ENCODE measurements at places on chromosomes 5 and 9.

- DNase-seq: no peak
These were observed 381.6 kb downstream of the EFNA5 start for GRCh38 chr5:107289030-107289714.

- DNase-seq: peak; percentile 14
These were observed 71.9 kb downstream of the TSPAN17 start for GRCh38 chr5:176719113-176719739.

DNA sequence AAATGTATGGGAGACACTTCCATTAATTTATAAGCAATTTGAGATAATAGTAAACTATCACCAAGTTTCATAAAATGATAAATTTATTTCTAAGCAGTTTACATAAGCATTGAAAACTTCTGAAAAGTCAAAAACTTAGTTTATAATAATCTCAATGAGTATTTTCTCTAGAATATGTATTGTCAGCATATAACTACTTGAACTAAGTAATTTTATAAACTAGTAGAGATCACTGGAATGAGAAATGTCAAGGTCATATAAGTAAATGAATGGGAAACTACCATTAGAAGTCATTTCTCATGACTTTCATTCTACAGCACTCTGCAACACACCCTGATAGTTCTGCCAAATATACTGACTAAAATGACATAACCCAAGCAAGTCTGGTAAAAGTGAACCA lies 3.4 kb downstream of the TBCA start:
- no peak for DNase-seq

GRCh38 chr5:108315829-108316228 lies 66.1 kb downstream of the FBXL17 start:
- DNase-seq: no peak

DNA sequence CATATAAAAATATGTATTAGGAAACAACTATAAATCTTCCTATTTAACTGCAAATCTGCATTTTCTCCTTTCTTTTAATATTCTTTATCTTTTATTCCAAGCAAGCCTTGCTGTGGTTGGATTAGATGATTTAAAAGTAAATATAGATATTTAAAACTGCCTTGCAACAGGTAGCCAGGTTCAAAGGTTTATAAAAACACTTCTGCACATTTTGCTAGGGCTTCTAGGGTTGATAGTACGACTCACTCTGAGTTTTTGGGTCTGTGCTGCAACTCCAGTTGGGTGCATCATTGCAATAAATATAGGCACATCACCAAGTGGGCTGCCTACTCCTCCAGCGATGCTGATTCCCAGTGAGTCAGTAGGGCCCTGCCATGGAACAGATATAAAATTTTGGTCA lies 167.7 kb downstream of the MPDZ start:
- DNase-seq: no peak

- DNase-seq: no peak
These were observed 78.9 kb downstream of the PARP8 start for GRCh38 chr5:50745221-50745910.

- DNase-seq: no peak
These were observed 8.7 kb downstream of the NREP start for GRCh38 chr5:111748304-111748763.

DNA sequence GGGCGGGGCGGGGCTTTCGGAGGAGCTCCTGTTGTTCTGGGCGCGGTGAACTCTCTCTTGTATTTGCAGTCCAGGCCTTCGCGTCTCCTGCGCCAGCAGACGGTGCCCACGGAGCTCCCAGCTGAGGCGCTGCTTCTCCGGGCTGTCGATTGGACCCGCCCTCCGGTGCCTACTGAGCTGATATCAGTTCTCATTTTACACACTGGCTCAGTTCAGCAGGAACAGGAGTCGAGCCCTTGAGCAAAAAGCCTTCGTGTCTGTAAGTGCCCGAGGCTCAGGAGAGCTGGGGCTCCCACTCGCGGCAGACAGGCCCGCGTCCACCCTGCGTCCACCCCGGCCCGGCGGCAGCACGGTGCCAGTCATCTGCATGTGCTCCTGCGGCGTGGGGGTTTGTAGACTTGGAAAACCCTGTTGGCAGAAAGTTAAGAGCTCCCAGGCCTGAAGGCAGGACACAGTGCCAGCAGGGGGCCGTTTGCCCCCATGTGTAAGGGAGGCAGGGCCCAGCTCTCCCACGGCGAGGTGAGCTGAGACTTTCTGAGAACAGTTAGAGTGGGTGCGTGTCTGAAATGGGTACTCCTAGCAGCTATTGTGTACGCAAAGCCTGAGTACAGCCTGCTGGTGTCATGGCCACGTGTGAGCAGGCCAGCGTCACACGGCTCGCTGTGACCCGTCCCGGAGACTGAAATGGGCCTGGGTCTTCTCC lies 231.5 kb downstream of the FANCC start:
- no peak for DNase-seq

- no peak for DNase-seq
These were observed 1.3 kb downstream of the RAI14 start for GRCh38 chr5:34657274-34657921.

- DNase-seq: no peak
These were observed 6.9 kb upstream of the PDLIM4 start for GRCh38 chr5:132250547-132250946.

GRCh38 chr9:89323390-89323789 lies 5.1 kb downstream of the SECISBP2 start:
- DNase-seq: no peak

DNA sequence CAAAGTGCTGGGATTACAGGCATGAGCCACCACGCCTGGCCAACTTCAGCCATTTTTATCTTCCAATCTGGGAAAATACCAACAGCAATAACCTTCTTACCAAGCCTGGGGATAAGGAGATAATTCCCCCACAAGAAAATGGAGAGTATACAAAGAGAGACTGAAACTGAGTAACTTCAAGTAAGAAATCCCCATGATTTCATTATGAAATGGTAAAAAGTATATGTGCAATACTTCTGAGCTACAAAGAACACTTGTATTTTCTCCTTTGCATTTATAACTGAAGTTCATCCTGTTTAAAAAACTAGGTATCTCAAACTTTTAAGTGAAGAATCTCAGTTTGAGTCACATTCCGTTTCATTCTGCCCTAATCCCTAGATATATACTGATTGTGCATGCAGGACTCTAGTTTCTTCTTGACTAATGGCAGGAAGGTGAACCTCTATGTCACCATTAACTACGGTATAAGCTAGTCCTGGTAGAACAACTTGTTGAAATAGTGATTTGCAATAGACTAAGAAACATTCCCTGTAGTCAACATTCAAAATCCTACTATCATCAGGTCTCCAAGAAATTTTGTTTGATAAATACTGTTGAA lies 2071.4 kb downstream of the MAT2B start:
- no peak for DNase-seq

DNA sequence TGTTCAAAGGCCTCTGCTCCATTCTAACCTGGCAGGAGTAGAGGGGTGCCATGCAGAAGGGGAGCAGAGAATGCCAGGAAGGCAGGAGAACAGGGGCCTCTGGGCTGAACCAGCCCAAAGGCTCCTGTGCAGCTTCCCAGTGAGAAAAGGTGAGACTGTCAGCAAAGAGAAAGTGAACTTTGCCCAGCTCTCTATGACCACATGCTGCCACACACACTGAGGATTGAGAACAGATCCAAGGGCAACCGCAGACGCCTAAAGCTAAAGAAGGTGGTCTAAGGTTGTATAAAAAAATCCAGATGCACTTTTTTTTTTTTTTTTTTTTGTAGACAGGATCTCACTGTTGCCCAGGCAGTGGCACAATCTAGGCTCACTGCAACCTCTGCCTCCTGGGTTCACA lies 51.4 kb downstream of the ALDH7A1 start:
- DNase-seq: no peak

DNA sequence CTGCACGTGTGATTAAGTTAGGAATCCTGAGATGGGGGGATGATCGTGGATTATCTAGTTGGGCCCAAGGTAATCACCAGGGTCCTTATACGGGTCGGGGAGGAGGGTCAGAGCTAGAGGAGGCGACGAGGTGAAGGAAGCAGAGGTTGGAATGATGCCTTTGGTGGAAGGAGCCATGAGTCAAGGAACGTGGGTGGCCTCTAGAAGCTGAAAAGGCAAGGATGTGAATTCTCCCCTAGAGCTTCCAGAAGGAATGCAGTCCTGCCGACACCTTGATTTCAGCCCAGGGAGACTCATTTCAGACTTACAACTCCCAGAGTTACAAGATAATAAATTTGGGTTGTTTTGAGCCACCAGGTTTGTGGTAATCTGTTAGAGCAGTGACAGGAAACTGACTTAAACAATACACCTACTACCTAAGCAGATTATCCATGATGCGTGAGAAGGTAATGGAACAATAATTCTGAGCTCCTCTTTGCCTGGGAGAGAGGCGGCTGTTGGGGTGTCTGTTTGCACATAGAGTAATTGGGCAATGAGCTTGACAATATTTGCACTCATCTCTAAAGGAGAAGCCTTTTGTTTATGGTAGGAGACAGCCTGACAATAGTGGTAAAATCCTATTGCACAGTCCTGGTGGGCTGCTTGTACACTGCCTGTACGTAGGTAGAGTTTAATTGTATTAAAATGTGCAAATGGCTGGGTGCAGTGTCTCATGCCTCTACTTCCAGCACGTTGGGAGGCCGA lies 129.3 kb upstream of the IER5L start:
- DNase-seq: no peak

GRCh38 chr9:91174772-91175171 lies 186.9 kb downstream of the AUH start:
- DNase-seq: peak; percentile 65

DNA sequence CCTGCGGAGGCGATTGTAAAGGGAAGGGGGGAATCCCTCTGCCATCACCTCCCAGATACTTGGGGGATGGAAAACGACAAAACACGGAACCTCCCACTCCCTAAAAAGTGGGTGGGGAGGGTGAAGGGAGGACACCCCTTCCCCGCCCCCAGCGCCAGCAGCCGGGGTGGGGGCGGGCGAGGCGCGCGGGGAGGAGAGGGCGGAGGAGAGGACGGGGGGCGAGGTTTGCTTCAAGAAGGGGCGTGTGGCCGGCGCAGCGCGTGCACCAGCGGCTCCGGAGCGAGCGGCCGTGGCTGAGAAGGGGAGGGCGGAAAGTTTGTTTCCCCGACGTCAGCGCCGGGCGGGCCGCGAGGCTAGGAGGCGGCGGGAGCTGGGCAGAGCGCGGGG lies at the start of gene PRRX2:
TSS of gene PRRX2 (plus strand) at position 259 of the 387 bp plus-strand sequence. CDS start 221 bp downstream, outside the sequence.
- no peak for DNase-seq

GRCh38 chr5:2371419-2371710 lies 380.1 kb downstream of the IRX2 start:
- no peak for DNase-seq

- DNase-seq: no peak
These were observed 459.3 kb upstream of the MEF2C start for GRCh38 chr5:89342106-89342876.

DNA sequence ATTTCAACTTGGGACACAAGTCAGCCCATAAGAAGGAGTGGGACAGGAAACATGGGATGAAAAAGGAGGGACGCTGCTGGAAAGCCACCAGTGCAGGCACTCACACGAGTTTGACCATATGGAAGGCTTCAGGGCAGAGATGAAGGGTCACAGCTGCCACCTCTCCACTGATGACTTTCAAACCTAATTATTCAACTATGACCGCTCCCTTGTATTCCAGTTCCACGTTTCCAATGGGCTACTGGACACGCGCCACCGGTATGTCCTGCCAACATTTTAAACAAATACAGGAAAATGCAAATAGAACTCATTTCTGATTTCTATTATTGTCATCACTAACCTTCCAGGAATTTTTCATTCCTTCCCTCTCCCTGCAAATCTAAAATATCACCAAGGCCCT lies 134.7 kb downstream of the SLC1A3 start:
- DNase-seq: no peak

DNA sequence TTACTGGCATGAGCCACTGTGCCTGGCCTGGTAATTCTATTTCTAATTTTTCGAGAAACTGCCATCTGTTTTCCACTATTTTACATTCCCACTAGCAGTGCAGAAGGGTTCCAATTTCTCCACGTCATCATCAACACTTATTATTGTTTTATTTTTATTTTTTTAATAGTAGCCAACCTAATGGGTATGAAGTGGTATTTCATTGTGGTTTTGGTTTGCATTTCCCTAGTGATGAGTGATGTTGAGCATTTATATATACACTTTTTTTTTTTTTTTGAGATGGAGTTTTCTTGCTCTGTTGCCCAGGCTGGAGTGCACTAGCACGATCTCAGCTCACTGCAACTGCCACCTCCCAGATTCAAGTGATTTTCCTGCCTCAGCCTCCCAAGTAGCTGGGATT lies 28.3 kb downstream of the WWC1 start:
- DNase-seq: no peak

DNA sequence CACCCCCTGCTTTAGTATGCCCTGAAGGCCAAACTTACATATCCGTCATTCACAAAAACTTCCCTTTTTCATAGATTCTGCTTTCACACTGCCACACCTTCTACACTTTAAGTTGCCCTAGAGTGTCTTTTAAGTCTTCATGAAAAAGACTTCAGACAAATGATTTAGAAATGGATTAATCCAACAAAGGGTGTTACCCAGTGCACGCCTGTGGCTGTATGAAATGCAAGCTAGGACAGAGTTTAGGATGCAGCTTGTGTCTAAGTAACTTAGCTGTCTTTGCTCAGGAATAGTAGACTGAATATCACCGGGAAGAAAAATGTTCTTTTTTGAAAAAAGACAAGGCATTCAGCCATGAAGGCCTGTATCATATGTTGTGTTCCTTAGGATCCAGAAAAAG lies 210.0 kb downstream of the MPDZ start:
- no peak for DNase-seq

DNA sequence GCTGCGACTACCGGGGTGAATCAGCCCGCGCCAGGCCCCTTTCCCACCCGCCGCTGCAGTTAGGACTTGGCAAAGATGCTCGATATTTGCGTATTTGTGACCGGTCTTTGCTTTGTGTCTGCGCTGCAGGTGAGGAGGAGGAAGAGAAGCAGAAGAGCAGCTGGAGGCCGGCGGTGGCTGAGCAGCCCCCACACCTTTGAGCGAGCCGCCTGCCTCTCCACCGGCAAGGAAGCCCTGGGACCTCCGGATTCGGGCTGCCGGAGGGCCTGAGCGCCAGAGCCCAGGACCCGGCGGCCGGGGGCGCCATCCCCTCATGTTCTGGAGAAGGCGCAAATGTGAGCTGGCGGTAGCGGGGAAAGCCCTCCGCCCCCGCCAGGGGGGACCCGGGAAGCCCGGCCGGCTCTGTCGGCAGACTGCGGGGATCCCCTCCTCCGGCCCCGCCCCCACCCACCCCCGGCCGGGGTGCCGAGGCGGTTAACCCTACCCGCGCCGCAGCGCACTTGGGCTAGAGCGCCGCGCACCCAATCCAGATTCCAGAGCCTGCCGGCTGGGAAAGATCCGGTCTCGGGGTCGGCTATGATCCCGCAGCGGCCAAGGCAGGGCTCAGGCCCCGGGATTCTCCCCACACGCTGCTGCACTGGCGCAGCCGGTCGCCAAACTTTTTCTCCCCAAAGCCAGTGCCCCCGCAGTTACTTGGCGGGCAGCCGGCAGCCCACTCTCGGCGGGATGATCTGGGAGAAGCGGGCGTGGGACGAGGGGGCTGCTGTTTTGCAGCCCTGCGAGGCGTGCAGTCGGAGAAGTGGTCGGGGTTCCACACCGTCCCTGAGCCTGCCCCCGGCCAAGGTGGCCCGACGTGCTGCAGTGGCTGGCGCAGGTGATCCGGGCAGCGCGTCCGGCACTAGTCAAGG lies 800 bp upstream of the KCNN2 start:
- no peak for DNase-seq
